ENCODE measurements at places on chromosomes 16 and 17. TPM values are rescaled to one million over a fixed set of nuclear protein-coding genes. Genes with fewer than 3 reads are reported as not detected.

- DNase-seq, result no peak
These were observed 14.3 kb downstream of the ACSF2 start for GRCh38 chr17:50440172-50440837.

GRCh38 chr16:28522792-28523191 is 16.0 kb downstream of the NUPR1 start:
- no peak for DNase-seq

- DNase-seq, result no peak
These were observed at the start of gene SLFN14 for GRCh38 chr17:35560703-35561102. Gene SLFN14, minus strand, starts transcription at chr17:35560819. Its CDS starts 2,757 bp downstream, at chr17:35558062.

DNA sequence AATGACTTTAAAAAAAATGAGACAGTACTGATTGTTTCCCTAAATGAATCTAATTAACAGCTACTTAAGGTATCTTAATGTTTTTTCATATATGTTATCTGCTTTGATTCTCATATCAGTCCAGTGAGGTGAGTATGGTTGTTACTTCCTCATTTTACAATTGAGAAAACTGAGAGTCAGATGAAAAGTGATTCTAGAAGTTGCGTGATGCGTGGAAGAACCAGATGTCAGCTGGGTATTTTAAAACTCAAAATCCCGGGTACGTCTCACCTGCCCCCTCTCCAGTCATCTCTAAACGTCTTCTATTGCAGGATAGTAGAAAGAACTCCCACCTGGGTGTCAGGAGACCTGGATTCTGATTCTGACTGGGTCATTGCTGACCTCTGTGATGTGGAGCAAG is 89.2 kb downstream of the MAP2K6 start:
- DNase-seq, result no peak

MPO gene
- total RNA-seq, result 1.5 TPM

- DNase-seq, result no peak
These were observed 42.5 kb downstream of the KSR1 start for GRCh38 chr17:27498615-27499309.

DNA sequence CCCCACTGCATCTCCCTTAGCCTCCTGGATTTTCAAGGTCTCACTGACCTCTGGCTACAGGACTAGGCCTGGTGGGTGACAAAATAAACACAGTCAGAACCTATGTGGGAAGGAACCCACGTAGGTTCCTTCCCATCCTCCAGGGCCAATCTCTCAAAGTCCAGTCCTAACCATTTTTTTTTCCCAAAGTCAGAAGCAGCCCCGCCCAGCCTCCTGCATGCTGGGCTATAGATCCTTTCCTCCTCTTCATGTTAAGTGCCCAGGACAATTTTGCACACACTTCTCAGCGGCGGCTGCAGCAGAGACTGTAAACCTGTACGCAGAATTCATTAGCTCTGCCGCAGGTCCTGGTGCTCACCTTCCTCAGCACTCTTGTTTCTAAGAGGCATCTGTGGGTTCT is 285.8 kb downstream of the NPIPA8 start:
- no peak for DNase-seq

CFAP97D1 gene
- not detected for total RNA-seq

DNA sequence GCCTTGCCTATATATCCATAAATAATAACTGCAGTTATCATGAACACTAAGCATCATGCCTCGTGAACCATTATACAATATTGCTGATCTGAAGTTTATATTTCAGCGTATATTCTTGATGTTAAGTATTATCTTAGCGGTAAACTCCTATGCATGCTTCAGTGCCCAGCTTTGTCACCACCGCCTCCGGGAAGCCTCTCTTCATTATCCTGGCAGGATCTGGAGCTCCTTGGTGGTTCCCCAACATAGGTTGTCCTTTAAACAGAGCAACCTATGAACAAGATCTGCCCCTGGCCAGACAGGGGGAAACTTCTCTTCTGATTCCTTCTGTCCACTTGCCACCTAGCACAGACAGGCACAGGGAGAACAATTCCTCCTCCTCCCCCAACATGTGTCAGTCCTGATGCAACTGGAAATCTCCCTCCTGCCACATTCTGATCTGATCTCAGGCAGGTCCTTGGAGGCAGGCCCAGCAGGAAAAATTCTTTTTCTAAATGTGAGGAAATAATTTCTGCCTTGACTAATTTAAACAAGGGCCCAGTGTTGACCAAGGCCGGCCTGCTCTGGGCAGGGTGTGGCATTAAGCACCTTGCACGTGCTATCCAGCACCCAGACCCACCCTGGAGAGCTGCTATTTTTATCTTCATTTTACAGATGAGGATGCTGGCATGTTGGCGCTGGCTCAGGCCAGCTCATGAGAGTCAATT is 22.4 kb downstream of the SPNS2 start:
- peak; percentile 80 for DNase-seq

DNA sequence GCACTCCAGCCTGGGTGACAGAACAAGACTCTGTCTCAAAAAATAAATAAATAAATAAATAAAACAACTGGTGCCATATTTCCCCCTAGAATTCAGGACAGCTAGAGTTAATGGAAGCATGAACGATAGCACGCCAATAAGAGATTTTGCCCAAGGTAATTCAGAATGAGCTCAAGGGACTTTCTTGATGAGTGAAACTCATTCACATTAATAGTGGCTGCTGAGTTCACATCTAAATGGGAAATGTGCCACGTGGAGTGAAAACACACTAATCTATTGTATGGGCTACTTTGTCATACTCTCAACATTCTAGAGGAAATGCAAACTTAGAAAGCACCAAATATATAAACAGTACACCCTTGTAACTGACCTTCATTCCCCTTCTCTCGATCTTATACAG is 47.4 kb upstream of the PSMD7 start:
- no peak for DNase-seq

GRCh38 chr16:68233835-68234187 is 2.1 kb downstream of the ESRP2 start:
- DNase-seq, result no peak

DNA sequence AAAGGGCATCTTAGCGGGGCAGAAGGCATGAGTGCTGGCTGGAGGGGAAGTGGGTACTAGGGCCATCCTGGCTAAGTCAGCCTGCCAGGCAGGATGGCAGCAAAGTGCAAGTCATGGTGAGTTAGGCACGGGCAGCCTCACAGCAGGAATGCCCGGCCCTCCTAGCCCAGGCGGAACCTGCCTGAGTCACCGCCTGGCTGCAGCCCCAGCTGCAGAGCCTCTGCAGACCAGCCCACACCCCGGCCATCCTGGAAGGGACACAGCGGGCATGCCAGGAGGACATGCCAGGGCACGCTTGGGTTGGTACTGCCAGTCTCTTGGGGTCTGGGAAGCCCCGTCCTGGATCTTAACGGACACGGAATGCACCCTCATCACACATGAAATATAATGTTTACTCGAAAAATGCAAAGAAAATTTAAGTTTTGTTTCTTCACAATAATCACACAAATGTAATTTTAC is 5.0 kb upstream of the ALDH3A1 start:
- no peak for DNase-seq

- no peak for DNase-seq
These were observed 422.3 kb upstream of the RBFOX1 start for GRCh38 chr16:6910301-6910700.

KRTAP3-2 gene
- total RNA-seq, result not detected

GRCh38 chr16:54194334-54194743 is 92.2 kb downstream of the IRX3 start:
- DNase-seq, result no peak

- peak; percentile 50 for DNase-seq
These were observed 98.6 kb downstream of the USP22 start for GRCh38 chr17:20944014-20944865.

GRCh38 chr16:17940584-17941364 is 395.8 kb downstream of the NPIPA8 start:
- DNase-seq, result no peak

DNA sequence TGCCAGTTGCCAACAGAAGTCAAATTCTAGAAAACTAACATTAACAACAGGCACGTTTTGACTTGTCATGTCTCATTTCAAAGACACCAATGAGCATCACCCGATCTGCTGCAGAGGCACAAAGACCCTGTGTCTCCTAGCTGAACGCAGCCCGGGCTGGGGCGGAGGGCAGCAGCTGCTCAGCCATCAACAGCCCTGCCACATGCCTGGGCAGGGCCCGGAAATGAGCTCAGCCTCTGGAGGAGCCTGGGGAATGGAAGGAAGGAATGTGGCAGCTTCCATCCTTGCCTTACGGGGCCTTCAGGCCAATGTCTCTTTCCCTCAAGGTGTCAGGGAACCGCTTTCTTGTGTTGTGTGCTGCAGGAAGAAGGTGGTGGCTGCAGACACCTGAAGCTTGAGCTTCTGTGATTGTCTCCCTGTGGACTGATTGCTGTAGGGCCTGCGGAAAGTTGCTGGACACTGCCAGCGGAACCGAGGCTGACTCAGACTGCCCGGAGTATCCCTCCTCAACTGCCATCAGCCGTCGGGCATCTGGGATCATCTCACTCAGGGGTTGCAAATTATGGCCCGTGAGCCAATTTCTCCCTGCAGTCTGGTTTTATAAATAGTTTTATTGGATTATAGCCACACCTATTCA is 7.3 kb downstream of the CDH13 start:
- no peak for DNase-seq

ADPRM gene
- 6.2 TPM for total RNA-seq

DNA sequence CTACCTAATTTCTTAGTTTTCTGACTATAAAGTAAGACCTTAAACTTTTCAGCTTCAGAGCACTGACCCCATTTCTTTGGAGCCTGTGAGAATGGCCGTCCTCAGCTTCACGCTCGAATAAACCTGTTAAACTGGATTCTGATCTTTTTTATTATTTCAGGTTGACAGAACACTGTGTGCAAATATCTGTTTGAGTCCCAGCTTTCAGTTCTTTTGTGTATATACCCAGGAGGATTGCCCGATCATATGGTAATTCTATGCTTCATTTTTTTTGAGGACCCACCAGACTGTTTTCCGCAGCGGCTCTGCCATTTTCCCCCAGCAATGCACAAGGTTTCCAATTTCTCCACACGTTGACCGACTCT is 19.8 kb upstream of the KCNH6 start:
- peak; percentile 50 for DNase-seq

ADAM11 gene
- total RNA-seq, result 0.64 TPM

DNA sequence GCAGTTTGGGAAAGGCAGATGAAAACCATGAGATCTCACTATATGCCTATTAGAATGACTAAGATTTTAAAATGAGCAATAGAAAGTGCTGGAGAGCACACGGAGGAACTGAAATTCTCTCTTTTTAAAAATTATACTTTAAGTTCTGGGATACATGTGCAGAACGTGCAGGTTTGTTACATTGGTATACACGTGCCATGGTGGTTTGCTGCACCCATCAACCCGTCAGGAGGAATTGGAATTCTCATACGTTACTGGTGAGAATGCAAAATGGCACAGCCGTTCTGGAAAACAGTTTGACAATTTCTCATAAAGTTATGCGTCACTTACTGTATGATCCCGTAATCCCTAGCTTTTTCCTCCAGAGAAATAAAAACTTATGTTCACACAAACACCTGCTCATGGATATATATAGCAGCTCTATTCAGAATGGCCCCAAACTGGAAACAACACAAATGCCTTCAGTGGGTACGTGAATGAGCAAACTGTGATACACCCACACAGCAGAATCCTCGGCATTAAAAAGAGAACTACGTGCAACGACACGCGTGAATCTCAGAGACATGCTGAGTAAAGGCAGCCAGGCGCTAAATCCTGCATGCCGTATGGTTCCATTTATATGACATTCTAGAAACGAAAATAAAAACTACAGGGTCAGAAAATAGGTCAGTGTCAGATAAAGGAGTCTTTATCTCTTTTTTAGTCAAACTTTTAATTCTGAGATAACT is 11.8 kb downstream of the PIK3R6 start:
- no peak for DNase-seq

SEZ6L2 gene
- total RNA-seq, result 30.2 TPM

CLEC10A gene
- 7.8 TPM for total RNA-seq

- peak; percentile 86 for DNase-seq
These were observed 109.5 kb downstream of the YPEL2 start for GRCh38 chr17:59440757-59441463.

PTX4 gene
- not detected for total RNA-seq

ITGB3 gene
- 9.4 TPM for total RNA-seq

CBX2 gene
- total RNA-seq, result 3.6 TPM

HOXB2 gene
- 11.8 TPM for total RNA-seq
